SJCRH30 (cell line): ENCODE measurements at places on chromosomes 6 and 20.
A peak's percentile ranks its signal among the peaks of the same experiment; 100 is the strongest.

DNA sequence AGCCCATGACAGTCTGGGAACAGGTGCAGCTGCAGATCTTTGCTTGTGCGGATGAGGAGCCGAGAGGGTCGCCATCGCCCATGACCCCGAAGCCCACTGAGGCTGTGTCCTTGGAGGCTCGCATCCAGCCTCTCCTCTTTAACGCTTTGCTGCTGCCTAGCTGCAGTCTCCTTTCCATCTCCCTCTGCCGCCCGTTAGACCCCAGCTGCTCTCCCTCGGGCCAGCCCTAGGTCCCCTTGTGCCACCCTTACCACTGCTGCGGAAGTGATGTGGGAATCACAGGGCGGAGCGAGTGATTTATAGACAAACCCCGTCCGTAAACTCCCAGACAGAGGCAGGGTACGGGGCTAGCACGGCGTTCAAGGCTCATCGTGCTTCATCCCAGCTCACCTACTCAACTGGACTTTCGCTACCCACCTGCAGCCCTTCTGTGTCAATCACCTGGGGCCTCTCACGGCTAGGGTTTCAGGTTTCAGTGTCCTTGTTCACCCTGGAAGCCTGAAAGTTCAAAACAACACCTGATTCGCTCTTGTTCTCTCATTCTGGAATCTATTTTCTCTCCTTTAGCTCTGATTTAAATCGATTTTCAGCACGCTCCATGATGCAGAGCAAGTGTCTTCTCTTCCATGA lies 76.1 kb downstream of the PAX1 start:
- DNase-seq, result no peak

- no peak for DNase-seq
Measured at GRCh38 chr6:47621838-47622449, 76.4 kb upstream of the ADGRF4 start.

GRCh38 chr20:54601831-54602515 lies 126.6 kb downstream of the DOK5 start:
- DNase-seq, result no peak

DNA sequence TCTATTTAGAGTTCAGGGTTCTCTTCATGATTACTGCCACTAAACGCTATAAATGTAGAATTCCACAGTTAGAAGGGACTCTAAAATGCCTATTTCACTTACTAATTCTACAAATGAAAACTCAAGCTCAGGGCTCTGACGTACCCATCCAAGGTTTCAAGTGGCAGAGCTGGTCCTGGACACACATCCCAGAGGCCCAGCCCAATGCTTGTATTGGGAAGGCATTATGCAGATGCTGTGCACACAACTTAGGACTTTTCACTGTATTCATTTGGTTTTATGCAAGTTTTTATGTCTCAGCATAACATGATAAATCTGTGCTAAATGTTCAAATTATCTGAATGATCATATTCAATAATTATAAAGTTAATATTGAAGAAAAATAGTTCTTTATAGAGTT lies 310.4 kb downstream of the PHF3 start:
- no peak for DNase-seq

- peak; percentile 81 for DNase-seq
Measured at GRCh38 chr6:7140631-7141378, 33.0 kb downstream of the RREB1 start.

DNA sequence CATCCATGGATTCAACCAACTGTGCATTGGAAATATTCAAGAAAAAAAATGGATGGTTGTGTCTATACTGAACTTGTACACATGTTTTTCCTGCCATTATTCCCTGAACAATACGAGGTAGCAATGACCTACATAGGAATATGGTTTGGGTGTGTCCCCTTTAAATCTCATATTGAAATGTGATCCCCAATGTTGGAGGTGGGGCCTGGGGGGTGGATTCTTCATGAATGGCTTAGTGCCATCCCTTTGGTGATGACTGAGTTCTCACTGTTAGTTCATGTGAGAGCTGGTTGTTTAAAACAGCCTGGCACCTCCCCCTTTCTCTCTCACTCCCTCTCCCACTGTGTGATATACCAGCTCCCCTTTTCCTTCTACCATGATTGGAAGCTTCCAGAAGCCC lies 139.8 kb upstream of the BACH2 start:
- no peak for DNase-seq

- DNase-seq, result no peak
Measured at GRCh38 chr20:33667676-33668465, 1.1 kb downstream of the ACTL10 start.

GRCh38 chr6:166739117-166739975 lies 112.3 kb upstream of the RPS6KA2 start:
- peak; percentile 25 for DNase-seq

DNA sequence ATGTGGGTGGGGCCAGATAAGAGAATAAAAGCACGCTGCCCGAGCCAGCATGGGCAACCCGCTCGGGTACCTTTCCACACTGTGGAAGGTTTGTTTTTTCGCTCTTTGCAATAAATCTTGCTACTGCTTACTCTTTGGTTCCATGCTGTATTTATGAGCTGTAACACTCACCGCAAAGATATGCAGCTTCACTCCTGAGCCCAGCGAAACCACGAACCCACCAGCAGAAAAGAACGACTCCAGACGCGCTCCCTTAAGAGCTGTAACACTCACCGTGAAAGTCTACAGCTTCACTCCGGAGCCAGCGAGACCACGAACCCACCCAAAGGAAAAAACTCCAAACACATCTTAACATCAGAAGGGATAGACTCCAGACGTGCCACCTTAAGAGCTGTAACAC lies 76.7 kb downstream of the TFAP2A start:
- no peak for DNase-seq

DNA sequence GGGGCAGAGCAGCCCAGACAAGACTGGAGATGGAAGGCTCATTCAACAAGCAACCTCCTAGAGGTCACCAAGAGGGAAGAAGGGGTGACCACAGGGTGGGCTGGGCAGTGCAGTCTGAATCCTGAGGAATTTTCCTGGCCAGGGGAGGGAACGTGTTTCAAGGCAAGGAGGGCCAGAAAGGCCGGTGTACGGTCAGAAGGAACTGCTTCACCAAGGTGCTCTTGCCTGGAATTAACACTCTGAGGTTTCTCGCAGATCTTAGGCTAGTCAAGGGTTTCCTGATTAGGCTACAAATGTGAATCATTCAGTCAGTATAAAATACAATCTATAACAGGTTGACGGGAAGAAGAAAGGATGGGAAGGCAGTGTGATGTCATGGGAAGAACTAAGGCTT lies 199.3 kb downstream of the LRFN2 start:
- DNase-seq, result no peak

- peak; percentile 3 for DNase-seq
Measured at GRCh38 chr6:27297857-27298730, 14.0 kb downstream of the POM121L2 start.

GRCh38 chr6:111407686-111408085 lies 75.3 kb downstream of the REV3L start:
- no peak for DNase-seq

DNA sequence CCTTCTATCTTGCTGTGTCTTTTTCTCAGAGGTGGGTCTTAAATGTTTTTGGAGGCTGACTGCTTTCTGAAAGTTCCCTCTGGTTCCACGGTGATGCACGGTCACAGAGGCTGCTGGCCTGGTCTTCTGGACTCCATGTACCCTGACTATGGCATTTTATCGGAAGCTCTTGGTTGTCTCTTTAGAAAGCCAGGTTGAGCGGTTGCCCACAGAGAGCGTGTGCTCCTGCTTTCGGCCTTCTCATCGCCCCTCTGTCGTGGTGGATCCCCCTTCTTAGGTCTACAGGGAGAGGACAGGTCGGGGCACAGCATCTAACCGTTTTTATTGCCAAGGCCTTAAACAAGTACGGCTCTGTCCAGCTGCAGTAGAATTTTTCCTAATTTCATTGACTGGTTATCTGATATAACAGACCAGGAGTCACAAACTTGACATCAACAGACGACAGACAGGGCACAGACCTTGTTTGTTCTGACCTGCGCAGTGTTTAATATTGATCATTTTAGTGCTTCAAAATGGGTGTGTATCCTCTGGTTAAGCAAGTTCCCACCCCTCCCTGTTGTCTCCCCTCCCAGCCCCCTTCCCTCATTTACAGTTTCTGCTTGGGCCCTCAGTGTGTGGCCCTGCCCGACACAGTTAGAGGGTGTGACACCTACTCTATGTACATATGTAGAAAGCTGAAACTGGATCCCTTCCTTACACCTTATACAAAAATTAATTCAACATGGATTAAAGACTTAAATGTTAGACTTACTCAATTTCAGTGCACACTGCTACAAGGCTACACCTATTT lies 24.7 kb downstream of the SYTL3 start:
- no peak for DNase-seq

GRCh38 chr6:12939314-12939713 lies 222.7 kb downstream of the PHACTR1 start:
- no peak for DNase-seq

DNA sequence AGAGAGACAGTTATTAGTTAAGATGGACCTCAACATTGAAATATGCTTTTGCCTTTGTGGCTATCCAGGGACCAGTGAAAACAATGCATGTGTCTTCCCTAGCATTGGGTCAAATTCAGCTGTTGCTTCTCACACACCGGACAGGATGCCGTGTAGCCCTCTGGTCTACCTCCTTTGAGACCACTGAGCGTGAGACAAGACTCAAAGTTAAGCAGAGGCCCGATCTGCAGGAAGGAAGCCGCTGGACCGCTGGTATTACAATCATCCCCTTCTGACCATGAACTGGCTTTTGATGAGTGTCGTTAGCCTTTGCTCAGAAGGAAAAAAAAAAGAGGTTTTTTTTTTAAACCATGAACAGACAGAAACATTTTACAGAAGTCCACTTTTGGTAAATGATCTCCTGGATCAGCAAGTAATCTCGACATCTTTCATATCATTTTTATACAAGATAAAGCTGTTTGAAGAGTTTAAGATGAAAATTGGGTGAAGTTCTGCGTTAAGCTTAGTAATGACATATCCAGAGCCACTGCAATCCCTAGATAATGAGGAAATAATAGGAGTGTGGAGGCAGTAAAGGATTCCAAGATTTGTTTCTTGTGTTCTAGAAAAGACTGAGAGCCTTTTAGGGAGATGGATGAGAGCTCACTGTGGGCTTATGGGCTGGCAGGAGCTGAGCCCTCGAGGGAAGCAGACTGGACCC lies 622.8 kb downstream of the QKI start:
- DNase-seq, result no peak

GRCh38 chr20:14780508-14780907 lies 443.1 kb upstream of the FLRT3 start:
- DNase-seq, result no peak

DNA sequence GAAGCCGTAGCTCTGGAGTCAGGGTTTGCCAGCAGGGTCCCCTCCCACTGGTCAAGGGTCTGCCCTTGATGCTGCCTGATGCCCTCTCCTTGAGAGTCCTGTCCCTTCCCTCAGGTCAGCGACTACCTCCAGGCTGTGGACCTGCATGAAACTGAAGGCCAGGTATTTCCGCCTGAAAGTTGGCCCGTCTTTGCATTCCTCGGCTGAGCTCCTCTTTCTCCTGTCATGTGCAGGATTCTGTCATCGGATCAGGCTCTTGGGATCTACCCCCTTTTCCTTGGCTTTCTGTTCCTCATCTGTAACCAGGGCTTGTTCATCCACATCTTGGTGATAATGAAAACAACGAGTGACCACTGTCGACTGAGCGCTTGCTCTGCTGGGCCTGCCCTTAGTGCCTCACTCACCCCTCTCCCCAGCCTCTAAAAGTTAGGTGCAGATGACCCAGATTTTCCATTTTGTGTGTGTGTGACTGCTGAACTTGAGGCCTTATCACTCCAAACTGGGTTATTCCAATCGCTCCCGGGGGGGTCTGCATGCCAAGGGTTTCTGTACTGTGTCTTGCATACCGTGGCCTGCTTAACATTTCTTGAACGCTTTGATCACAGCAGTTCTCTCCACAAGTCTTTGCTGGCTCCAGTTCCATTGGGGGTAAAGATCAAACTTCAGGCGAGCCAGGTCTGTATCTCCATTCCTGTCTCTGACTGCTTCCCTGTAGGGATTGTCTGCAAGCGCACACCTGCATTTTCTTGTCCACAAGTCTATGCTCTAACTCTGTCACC lies 81.6 kb downstream of the DTD1 start:
- no peak for DNase-seq

GRCh38 chr6:12007473-12007872 lies 4.6 kb upstream of the HIVEP1 start:
- peak; percentile 23 for DNase-seq

DNA sequence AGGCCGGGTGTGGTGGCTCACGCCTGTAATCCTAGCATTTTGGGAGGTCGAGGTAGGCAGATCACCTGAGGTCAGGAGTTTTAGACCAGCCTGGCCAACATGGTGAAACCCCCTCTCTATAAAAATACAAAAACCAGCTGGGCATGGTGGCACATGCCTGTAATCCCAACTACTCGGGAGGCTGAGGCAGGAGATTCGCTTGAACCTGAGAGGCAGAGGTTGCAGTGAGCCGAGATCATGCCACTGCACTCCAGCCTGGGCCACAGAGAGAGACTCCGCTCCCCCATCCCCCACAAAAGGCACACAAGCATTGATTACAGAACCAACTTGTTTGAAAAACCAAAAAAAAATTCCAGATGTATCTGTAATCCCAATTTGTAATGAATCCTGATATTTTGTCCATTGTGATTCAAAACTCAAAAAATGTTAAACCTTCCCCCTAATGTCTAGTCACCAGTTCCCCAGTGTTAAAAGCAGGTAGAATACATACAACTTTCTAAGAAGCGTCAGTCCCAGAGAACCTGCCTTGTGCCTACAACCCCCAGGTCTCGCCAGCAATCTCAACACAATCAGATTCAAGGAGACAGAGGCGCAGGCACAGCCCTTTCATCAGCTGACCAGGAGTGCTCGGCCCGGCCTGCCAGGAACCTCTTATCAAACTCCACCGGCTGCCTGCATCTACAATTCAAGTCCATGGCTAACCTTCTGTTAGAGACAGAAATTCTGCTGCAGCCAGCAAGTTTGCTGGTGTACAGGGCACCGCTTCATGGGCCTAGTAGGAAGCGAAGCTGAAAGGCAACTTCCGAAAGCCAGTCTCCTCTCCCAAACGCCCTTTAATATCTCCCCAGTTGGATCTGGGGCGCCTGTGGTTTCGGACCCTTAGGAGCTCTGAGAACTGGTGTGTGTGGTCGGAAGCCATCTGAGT lies 2.1 kb downstream of the EZR start:
- peak; percentile 13 for DNase-seq

GRCh38 chr6:154893917-154894316 lies 101.2 kb upstream of the TIAM2 start:
- no peak for DNase-seq

- DNase-seq, result no peak
Measured at GRCh38 chr6:18259675-18260447, 4.5 kb downstream of the DEK start.

DNA sequence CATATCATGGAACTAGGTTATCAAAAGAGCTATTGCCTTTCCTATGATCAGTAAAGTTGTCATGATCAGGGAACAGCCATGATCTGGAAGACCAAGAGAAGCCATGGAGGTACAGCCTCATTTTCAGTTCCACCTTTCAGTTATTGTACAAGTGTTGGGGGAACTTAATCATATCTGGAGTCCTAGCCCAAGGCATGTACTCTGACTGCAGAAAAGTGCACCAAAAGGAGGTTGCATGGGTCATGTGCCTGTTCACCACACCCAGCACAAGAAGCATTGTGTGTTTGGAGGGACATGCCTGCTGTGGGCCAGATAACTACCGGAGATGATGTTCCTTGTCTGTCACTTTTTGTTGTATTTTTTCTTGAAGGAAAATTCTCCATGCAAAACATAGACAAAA lies 185.8 kb upstream of the MAN1A1 start:
- no peak for DNase-seq

GRCh38 chr6:22087960-22088706 lies 208.7 kb downstream of the PRL start:
- no peak for DNase-seq

GRCh38 chr6:35037664-35038038 lies 103.5 kb downstream of the TCP11 start:
- DNase-seq, result no peak

- peak; percentile 20 for DNase-seq
Measured at GRCh38 chr6:27452496-27452897, 20.4 kb downstream of the ZNF184 start.

GRCh38 chr6:17100806-17101205 lies 1.0 kb upstream of the STMND1 start:
- DNase-seq, result no peak
